ENCODE measurements at places on chromosomes 6 and 20. TPM values are rescaled to one million over a fixed set of nuclear protein-coding genes. Genes with fewer than 3 reads are reported as not detected.

DNA sequence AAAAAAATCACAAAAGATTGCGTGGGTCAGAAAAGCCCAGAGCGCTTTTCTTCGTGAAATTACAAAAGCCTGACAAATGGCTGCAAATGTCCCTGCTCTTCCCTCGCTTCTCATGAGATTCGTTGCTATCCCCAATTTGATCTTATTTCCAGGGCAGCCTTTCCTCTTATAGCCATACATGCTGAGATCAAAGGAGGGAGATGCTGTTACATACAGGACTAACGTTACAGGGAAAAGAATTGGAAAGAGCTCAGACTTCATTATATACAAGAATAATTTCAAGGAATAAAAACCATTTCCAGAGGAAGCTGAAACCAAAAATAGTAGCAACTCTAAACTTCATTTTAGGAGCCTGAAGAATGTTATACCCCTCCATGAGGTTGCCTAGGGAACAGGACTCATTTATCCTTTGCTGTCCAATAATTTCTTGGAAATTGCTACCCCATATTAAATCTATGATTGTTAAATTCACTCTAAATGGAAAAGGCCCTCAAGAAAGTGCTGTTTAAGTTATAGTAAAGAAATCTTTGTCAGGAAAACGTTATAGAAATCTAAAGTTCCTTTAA is 81.0 kb downstream of the METTL24 start:
- no peak for DNase-seq

The RBPJL gene
- not detected for total RNA-seq

DNA sequence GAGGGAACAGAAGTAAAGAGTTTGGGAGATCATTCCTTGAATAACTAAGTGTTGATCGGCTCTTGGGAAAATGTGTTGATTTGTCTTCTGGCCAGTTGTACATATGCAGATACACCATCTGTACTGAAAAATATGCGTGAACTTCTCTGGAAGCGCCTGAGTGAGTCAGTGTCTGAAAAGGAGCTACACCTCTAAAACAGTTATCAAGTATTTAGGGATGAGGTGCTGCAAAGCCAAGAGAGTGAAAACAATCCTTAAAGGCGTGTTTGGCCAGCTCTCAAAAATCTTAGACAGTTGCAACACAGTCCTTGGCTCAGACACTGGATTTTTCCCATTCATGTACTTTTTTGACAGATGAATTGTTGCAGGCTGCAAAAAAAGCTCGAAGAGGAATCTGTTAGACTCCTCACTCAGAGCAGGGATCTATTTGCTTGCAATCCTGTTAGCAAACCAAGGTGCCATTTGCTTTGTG is 61.3 kb downstream of the BMP6 start:
- DNase-seq, result no peak

DNA sequence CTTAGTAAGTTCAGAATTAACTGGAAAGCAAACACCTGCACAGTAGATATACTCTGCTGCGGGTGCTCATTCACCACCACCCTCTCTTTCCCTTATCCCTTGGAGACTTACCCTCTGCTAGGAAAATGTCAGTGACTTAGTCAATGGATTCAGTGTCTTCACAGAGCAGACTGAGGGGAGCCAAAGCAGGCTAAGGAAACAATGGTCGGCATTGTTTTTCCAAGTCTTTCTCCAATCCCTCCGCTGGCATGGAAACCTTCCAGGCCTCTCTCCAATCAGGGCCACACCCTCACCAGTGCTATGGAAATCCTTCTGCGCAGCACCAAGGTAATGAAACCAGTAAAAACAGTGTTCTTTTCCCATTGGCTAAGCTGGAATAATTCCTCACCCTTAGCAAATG is 531.2 kb downstream of the TFAP2B start:
- no peak for DNase-seq

The CLPSL2 gene
- total RNA-seq, result 1.7 TPM

- DNase-seq, result no peak
Measured at GRCh38 chr6:163485388-163485851, 70.9 kb downstream of the QKI start.

DNA sequence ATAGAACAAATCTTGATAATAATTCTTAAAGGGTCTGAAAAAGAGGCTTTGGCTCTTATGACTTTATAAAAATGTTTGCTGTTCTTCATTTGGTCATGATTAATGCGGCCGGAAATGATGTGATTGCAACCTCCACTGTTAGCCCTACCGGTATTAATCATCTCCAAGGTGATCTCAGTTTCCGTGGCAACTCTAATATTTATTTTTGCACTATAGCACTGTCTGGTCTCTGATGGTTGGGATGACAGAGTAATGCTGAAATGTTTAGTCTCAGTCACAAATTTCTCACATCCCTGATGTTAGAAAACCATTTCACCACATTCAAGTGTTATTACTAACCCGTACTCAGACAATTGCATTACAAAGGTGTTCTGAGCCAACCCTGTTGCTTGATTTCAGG is 87.4 kb downstream of the TMEM200A start:
- DNase-seq, result no peak

DNA sequence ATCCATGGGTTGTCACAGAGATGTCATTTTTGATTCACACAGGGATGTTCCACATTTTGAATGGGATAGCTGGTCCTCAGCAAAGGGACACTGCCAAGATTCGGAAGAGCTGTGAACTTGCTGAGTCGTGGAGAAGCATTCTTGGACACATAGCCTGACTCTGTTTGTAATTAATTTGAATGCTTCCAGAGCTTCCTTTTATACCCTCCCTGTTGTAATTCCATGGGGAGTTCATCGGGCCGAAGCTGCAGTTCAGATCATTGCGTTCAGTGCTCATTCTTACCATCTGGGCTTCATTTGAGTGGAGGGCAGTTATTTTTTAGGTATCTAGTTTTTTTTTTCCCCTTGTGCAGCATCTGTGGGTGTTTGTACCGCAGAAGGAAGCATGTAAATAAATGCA is 126.5 kb downstream of the SLC24A3 start:
- DNase-seq, result no peak

The CARMIL1 gene
- total RNA-seq, result 21.7 TPM

The DEF6 gene
- total RNA-seq, result 40.4 TPM

The XKR7 gene
- total RNA-seq, result not detected

The ALDH5A1 gene
- 10.0 TPM for total RNA-seq

DNA sequence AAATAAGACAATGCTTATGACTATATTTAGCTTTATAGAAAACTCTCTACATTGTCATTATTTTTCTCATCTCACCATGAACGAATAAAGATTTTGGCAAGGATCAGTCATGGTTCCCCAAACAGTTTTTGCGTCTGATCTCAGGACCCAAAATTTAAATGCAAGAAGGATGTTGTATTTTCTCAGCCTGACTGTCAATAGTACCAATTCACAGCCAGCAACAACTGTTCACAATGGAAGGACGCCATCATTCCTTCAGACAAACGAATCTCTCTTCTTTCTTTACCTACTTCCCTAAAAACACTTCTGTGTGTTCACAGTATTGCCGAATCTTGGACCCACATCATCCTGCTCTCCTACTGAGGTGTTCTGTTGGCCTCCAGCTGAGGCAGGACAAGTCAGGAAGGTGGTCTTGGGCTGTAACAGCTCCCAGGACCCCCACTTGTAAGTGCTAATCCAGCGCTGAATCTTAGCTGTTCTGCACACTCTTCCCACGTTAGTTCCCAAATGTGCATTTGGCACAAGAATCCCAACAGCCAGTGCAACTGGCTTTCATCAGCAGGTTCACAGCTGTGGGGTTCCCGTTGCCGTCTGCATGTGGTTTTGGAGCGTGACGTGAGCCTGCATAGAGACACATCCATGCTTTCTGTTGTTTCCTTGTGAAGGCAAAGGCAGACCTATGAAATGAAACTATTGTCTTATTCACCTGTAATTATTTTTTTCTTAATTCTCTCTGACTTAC is 600.0 kb downstream of the QKI start:
- DNase-seq, result no peak

- no peak for DNase-seq
Measured at GRCh38 chr20:12827816-12828385, 180.9 kb upstream of the SPTLC3 start.

GRCh38 chr6:150634176-150634963 is 34.7 kb downstream of the PLEKHG1 start:
- no peak for DNase-seq

The SOX18 gene
- 3.3 TPM for total RNA-seq

DNA sequence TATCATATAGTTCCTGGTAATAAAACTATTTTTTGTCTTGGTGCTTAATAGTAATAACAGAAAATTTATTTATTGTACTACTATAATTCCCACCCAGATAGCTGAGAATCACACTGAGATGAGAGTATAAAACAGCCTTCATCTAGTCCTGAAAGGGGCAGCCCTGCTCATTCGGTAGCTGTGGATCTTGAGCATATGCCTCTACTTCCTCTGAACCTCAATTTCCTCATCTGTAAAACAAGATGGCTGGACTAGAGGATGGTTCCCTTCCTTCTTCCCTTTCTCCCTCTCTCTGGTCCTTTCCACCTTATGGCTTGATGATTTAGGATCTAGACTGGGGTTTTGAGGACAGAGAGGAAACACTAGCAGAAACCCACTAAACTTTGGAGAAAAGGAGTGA is 15.0 kb downstream of the FKBP5 start:
- DNase-seq, result no peak

GRCh38 chr20:49610691-49611538 is 43.0 kb upstream of the PTGIS start:
- DNase-seq, result peak; percentile 72

GRCh38 chr6:38287487-38287886 is 352.2 kb downstream of the BTBD9 start:
- no peak for DNase-seq

DNA sequence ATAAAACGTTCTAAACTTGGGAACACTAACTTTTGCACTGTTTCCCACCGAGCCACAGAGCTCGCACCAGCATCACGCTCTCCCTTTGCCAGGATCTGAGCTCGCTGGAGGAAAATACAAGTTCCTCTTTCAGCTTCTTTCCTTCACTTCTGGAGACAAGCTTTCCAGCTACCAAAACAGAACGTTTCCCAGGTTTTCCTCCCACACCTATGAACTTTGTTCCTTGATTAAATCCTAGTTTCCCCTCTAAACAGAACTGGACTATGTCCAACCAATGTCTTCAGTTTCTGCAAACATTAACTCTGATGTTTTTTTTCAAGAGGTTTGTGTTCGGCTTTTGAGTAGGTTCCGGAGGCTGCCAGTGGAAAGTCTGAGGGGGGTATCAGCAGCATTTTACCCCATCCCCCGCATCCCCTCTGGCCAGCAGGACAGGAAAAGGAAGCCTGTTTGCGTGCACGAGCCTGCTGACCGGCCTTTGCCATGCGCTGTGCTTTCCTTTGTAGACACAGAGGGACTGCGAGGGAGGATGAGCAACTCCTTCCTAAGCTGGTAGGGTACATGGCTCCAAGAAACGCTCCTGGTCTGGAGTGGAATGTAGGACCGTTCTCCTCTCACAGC is 135.5 kb downstream of the LY86 start:
- DNase-seq, result no peak

GRCh38 chr6:132194529-132194928 is 206.7 kb downstream of the MOXD1 start:
- DNase-seq, result no peak

The PPP1R3D gene
- total RNA-seq, result 2.7 TPM

GRCh38 chr20:3208786-3209256 is 477 bp upstream of the ITPA start:
- no peak for DNase-seq

DNA sequence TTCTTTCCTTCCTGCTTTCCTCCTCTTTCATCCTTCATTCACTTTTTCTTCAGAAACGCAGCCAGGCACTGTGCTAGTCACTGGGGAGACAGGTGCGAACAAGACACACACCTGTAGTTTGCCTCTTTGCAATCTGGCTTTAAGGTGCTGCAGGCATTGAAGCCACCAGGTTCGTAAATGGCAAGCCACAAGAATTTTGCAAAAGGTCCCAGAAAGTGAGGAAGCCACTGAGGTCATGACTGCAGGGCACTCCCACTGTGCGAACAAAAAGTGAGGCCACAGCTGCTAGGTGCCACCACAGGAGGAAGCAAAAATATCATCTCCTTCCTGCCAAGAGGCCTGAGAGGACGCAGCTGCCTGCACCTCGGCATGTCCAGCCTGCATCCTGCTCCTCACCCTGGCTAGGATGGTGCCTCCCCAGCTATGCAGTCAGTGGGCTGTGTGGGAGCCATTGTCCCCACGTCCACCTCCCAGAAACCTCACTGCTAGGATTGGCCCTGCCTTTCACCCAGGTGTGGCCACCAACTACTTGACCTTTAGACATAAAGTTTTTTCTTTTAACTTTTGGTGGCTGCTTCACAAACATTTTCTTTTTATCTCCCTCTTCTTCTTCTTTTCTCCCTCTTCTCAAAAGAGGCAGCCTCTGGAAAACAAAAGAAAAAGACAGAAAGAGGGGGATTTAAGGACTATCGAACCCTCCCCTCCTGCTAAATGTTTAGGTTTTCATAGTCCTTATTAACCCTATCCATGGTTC is 230.8 kb downstream of the BCAS1 start:
- DNase-seq, result no peak

- no peak for DNase-seq
Measured at GRCh38 chr6:33567836-33568235, 12.2 kb downstream of the BAK1 start.

DNA sequence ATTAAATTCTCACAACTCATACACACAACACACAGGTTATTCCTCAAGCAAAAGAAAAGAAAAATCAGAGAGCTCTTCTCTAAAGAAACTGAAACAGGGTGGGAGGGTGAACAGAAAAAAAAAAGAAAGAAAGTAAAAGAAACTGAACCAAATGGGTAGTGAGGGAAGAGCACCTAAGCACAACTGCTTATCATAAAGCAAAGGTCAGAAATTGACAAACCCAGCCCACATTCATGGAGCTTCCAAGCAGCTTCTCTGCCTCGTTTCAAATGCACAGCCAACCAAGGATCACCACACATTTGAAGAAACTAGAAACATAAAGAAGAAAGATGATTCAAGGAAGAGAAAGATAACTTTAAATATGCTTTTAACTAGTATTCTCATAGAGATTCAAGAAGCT is 90.5 kb downstream of the RNGTT start:
- DNase-seq, result no peak

Data from HCT116 (cell line).